Mesothelial cell of epicardium (in vitro differentiated cells): ENCODE measurements at places on chromosomes 5 and 9.

DNA sequence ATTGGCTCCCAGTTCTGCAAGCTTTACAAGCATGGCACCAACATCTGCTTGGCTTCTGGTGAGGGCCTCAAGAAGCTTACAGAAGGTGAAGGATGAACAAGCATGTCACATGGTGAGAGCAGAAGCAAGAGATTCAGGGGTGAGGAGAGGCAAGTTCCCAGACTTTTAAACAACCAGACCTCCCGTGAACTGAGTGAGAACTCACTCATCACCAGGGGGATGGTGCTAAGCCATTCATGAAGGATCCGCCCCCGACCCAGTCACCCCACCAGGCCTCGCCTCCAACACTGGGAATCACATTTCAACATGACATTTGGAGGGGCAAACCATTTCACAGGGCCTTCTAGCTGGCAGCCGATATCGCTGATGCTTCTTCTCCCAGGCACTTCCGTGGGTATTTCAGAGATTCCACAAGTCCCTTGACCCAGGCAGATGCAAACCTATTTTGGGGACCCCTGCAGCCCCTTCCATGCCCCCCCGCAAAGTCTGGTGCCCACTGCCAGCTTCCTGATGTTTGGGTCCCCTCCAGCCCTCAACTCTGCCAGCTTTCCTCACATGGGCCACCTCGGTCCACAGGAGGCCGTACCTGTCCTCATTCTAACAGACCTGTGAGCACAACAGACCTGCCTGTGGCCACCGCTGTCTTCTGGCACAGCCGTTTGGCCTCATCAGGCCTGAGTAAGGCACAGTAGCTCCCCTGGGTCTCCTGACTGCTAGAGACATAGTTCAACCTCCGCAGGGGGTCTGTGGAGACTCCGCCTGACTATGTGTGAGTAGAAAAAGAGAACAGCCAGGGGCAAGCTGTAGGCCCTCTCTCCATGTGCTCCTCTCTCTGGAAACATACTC, 60.7 kb upstream of the ANGPTL2 start:
- DNase-seq, result no peak
- peaks cover 16% of the 10 kb centered on the region for H3K4me1 ChIP-seq
- H3K27ac ChIP-seq, result no peak overlapping the region
- H3K36me3 ChIP-seq, result no peaks in the 10 kb centered on the region
- H3K27me3 ChIP-seq, result no peaks in the 10 kb centered on the region

DNA sequence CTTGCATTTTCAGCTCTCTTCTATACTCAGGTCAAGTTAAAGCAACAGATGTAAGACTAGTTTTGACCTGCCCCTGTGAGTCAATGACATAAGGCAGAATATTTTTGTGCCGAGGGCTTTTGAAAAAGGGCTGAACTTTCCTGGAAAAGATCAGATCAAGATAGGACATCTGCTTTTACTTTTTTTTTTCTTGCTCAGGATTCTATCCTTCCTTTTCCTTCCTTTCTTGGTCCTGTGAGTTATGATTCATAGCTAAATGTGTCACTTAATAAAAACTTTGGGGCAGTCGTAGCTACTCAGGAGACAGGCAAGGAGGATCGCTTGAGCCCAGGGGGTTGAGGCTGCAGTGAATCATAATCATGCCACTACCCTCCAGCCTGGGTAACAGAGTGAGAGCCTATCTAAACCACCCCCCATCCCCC, 84.3 kb upstream of the BRINP1 start:
- H3K27me3 ChIP-seq, result peaks cover 4% of the 10 kb centered on the region
- H3K4me1 ChIP-seq, result peaks cover 11% of the 10 kb centered on the region
- DNase-seq, result no peak
- no peaks in the 10 kb centered on the region for H3K36me3 ChIP-seq
- no peak overlapping the region for H3K27ac ChIP-seq

DNA sequence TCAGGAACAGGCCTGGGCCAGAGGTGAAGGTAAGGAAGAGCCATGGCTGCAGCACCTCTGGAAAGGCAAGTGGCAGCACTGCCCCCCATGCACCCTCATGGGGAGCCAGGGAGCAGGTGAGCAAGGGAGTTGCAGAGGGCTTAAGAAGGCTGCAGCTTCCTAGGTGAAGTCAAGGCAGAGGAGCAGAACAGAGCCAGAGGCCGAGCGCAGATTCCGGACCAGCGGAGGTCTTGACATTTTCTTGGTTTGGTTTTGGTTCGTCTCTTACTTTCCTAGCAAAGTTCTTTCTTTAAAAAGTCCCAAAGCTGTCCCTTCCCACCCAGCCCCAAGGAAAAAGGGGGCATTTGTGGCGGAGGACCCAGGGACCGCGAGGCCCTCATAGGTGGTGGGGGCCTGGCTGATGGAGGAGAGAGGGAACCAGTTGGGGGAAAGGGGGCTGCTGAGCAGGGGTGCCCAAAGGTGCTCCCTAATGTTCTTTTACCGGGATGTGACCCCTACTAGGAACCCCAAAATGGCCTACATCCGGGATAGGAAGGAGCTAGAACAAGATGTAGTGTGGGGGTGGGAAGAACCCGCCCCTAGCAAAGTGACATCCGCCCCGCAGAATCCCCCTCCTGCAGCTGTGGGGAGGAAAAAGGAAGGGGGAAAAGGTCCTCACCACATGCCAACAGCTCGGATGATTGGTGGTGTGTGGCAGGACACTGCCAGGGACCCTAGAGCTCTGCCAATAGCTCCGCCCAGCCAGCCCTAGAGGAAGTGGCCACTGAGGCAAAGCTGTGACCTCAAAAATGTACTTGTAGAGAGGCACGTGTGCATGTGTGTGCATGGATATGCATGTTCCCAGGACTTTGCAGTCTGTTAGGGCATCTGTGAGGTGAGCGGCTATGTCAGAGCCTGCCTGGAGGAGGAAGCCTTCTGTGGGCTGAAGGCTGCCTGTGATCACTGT, 914 bp upstream of the CD72 start:
- no peak overlapping the region for H3K4me3 ChIP-seq
- H3K4me1 ChIP-seq, result no peaks in the 10 kb centered on the region
- H3K27ac ChIP-seq, result no peak overlapping the region
- H3K36me3 ChIP-seq, result no peaks in the 10 kb centered on the region

- no peaks in the 10 kb centered on the region for H3K36me3 ChIP-seq
- H3K4me1 ChIP-seq, result no peaks in the 10 kb centered on the region
- H3K4me3 ChIP-seq, result no peak overlapping the region
Measured at GRCh38 chr5:156271569-156271968, 55.4 kb upstream of the SGCD start.

DNA sequence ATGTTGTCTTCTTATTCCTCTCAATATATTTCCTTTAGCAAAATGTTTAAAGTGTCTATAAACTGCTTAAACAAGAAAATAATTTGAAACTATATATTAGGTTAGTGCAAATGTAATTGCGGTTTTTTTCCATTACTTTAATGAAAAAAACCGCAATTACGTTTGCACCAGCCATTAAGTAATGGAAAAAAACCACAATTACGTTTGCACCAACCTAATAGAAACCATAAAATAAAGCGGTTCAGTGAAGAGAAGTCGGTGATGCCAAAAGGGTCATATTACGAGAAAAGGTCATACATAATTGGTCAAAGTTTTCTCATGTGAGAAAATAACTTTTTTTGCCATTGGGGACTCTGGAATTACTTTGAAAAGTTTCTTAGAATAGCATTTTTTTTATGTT, 385.6 kb upstream of the ST8SIA4 start:
- no peaks in the 10 kb centered on the region for H3K4me1 ChIP-seq
- H3K36me3 ChIP-seq, result no peaks in the 10 kb centered on the region
- H3K27me3 ChIP-seq, result no peaks in the 10 kb centered on the region
- H3K27ac ChIP-seq, result no peak overlapping the region

- H3K27ac ChIP-seq, result no peak overlapping the region
- no peaks in the 10 kb centered on the region for H3K4me1 ChIP-seq
- DNase-seq, result no peak
- no peaks in the 10 kb centered on the region for H3K36me3 ChIP-seq
Measured at GRCh38 chr5:5752844-5753243, 330.4 kb downstream of the ICE1 start.

DNA sequence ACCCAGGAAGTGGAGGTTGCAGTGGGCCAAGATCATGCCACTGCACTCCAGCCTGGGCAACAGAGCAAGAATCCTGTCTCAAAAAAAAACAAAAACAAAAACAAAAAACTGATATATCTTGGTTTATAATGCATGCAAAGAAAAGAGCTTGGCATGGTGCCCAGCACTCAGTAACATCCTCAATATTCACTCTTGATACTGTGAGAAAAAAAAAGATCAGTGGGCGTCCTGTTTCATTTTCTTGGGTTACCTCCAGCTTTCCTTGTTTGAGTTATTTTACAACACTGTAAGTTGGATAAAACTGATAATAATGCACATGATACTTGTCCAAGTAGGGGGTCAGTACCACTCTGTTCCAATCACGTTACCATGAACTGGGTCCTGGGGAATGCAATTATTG, 7.8 kb downstream of the PHYHD1 start:
- no peak overlapping the region for H3K4me3 ChIP-seq
- H3K27ac ChIP-seq, result no peak overlapping the region
- no peak for DNase-seq
- H3K36me3 ChIP-seq, result no peaks in the 10 kb centered on the region

DNA sequence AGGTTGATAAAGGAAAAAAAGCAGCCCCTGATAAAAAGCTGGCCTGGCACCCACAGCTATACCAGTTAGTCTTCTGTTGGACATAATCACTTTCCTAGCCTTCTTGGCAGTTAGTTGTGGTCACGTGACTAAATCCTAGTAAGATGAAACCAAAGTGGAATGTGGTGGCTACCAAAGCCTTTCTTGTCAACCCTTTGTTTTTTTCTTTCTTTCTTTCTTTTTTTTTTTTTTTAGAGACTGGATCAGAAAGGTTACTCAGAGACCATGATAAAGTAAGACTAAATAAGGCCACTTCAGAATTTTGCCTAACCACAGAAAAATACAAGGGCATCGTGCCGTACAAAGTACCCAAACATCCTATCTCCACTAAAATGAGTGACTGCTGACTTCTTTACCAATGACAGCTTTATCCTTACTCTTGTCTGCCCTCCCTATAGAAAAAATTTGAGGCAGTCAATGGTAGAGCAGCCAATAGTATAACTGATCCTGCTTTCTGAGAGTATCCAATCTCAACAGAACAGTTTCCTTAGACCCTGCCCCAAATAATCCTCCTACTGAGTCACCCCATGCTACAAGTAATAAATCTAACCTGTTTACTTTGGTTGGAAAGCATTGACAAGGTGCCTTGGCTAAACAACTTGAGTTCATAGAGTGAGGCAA, 14.2 kb upstream of the KIF27 start:
- no peak for DNase-seq
- peak overlapping the region; percentile 36 for H3K27ac ChIP-seq
- H3K27me3 ChIP-seq, result no peaks in the 10 kb centered on the region
- no peak overlapping the region for H3K4me3 ChIP-seq
- peaks cover 3% of the 10 kb centered on the region for H3K36me3 ChIP-seq

DNA sequence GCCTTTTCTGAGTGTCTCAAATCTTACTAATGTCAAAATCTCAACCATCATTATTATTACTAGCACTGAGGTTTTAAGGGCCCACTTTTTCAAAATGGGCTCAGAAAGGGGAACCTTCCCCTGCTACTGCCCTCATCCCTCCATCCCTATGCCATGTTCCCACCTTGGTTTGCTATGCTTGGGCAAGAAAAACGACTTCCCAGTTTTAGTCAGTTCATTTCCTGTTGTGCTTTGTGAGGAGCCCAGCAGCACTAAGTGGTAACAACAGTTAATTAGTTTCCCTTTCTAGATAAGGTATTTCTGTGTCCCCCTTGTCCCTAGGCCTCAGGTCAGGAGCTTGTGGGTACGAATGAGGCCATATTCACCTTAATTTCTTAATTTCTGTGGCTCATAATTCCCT, 595.2 kb downstream of the RAB3C start:
- H3K4me3 ChIP-seq, result no peak overlapping the region
- H3K27me3 ChIP-seq, result no peaks in the 10 kb centered on the region
- H3K36me3 ChIP-seq, result peaks cover 11% of the 10 kb centered on the region
- no peak for DNase-seq
- peaks cover 22% of the 10 kb centered on the region for H3K4me1 ChIP-seq

GRCh38 chr5:135534609-135535419, 950 bp downstream of the NEUROG1 start:
- peaks cover 99% of the 10 kb centered on the region for H3K27me3 ChIP-seq
- peaks cover 7% of the 10 kb centered on the region for H3K4me1 ChIP-seq
- H3K36me3 ChIP-seq, result no peaks in the 10 kb centered on the region
- peak overlapping the region; percentile 13 for H3K4me3 ChIP-seq
- no peak for DNase-seq

DNA sequence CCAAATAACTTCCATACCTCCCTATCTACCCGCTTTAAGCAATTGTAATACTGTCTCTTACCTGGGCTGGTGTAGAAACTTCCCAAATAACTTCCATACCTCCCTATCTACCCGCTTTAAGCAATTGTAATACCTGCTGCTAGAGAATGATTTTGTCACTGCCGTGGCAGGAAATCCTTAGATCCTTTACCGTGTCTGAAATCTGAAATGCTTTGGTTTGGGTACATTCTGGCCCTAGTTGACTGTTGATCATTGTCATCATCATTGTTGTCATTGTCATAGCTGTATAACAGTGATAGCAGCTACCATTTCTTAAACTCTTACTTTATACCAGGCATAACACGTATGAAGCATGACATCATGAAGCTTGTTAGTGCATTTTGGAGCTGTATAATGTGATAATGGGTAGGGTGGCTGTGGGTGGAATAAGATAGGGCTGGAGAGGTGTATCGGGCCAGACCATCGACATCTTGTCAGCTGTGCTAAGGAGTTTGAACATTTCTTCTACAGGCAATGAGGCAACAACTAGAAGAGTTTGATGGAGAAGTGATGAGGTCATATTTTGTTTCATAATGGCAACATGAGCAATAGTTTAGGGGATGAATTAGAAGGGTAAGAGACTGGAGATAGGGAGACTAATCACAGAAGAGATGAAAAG, 15.7 kb downstream of the PIP5K1B start:
- no peak overlapping the region for H3K4me3 ChIP-seq
- no peak overlapping the region for H3K27ac ChIP-seq
- H3K27me3 ChIP-seq, result peaks cover 12% of the 10 kb centered on the region
- peaks cover 1% of the 10 kb centered on the region for H3K36me3 ChIP-seq
- no peak for DNase-seq

- peak overlapping the region; percentile 99 for H3K27ac ChIP-seq
- H3K27me3 ChIP-seq, result no peaks in the 10 kb centered on the region
- peaks cover 26% of the 10 kb centered on the region for H3K4me1 ChIP-seq
- peak overlapping the region; percentile 89 for H3K4me3 ChIP-seq
- H3K36me3 ChIP-seq, result peaks cover 32% of the 10 kb centered on the region
- DNase-seq, result peak; percentile 57
Measured at GRCh38 chr5:1800472-1801221, 560 bp upstream of the NDUFS6 start.
